ENCODE measurements at places on chromosomes 5 and 9.

- H3K27ac ChIP-seq, result no peak overlapping the region
- no peak overlapping the region for H3K4me3 ChIP-seq
- peaks cover 7% of the 10 kb centered on the region for H3K4me1 ChIP-seq
- no peak for DNase-seq
Observed at GRCh38 chr9:132235125-132235524, 73.3 kb downstream of the NTNG2 start.

GRCh38 chr5:153439130-153439529 lies 51.3 kb upstream of the GRIA1 start:
- H3K4me1 ChIP-seq, result no peaks in the 10 kb centered on the region
- H3K27ac ChIP-seq, result no peak overlapping the region
- H3K36me3 ChIP-seq, result no peaks in the 10 kb centered on the region
- H3K27me3 ChIP-seq, result no peaks in the 10 kb centered on the region

DNA sequence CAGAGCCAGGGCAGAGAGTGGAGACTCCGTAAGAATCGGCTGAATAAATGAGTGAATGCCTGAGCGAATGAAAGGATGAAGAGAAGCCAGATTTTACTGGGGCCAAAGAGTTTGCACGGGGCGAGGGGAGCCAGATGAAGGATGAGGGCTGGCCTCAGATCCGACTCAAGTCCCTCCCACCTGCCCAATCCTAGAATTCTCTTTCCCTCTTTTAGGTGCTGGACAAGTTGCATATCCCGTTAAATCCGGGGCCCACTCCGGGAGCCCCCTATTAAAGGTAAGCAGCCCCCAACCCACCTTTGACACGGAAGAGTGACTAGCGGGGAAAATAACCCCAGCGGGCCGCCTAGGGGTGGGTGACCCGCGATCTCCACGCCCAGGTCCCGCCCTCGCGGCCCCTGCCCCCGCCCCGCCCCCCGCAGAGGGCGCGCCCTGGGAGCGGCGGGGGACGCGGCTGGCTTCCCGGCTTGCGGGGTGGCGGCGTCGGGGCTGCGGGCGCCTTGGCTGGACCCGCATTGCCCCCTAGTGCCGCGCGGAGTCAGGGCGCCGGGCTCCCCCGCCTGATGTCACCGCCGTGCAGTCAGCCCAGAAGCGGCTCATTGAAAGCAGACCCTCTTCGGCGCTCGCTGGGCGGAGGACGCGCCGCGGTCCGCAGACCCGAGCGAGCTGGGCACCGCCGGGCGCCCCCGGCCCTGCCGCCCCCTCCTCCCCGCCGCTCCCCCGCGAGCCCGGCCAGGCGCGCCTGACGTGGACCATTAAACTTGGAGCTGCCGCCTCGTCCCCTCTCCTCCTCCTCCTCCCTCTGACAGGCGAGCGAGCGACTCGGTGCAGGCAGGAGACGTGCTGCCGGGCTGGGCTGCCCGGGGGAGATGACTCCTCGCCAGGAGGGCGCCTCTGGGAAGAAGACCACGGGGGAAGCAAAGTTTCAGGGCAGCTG lies at the start of gene ADRA1B:
Gene ADRA1B (plus strand): TSS at position 579 of the 937 bp plus-strand sequence. CDS start 424 bp downstream, outside the sequence.
- H3K4me3 ChIP-seq, result no peak within 1 kb of the TSS
- peaks cover 15% of the 10 kb centered on the region for H3K27me3 ChIP-seq

DNA sequence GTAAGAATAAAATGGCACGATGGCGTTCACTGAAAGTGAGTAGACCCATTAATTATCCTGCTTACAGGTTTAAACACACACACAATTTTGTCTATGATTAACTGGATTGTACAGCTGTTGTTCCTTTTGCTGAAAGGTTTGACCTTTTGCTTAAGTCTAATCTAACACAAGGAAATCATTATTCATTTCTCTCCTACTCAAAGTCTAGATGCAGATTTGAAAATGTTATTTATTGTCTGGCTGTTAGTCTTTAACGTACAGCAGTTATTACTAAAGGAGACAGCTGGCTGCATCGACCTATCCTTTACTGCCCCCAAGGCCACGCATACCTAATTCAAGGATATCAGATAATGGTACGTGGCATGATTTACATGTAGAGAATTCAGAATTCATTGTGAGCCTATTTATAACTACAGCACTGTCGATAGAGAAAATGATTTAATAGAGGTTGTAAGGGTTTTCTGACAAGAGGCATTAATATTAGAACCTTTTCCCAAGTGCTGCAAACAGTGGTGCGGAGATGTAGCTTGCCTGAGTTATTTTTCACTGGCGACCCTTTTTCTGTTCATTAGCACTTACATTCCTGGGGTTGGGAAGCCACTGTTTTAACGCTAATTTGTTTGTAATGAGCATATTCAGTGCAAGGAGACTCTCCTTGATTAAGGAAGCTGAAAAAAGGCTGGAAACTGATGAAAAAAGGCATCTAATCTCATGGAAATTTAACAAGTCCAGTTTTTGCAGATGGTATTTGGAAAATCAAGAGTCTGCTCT lies 368.4 kb upstream of the GRAMD2B start:
- H3K27me3 ChIP-seq, result no peaks in the 10 kb centered on the region
- no peaks in the 10 kb centered on the region for H3K4me1 ChIP-seq
- no peaks in the 10 kb centered on the region for H3K36me3 ChIP-seq

- no peaks in the 10 kb centered on the region for H3K36me3 ChIP-seq
- no peak overlapping the region for H3K27ac ChIP-seq
- no peaks in the 10 kb centered on the region for H3K27me3 ChIP-seq
- no peak overlapping the region for H3K4me3 ChIP-seq
- H3K4me1 ChIP-seq, result no peaks in the 10 kb centered on the region
Observed at GRCh38 chr9:28014212-28014611, 440.9 kb upstream of the C9orf72 start.

GRCh38 chr5:29208024-29208423 lies 1985.5 kb upstream of the CDH6 start:
- no peaks in the 10 kb centered on the region for H3K36me3 ChIP-seq
- no peak for DNase-seq
- H3K27me3 ChIP-seq, result no peaks in the 10 kb centered on the region
- no peak overlapping the region for H3K4me3 ChIP-seq

DNA sequence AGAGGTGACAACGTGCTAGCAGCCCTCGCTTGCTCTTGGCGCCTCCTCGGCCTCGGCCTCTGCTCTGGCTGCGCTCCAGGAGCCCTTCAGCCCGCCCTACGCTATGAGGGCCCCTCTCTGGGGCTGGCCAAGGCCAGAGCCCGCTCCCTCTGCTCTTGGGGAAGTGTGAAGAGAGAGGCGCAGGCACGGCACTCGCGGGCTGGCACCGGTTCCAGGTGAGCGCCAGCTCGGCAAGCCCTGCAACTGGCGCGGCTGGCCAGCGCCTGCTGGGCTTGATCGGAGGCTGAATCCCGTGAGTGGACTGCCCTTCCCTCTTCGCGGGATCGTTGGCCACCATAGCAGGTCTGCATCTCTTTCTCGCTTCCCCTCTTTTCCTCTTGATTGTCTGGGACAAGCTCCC lies 298.0 kb upstream of the PTPRD start:
- H3K4me3 ChIP-seq, result no peak overlapping the region
- H3K27me3 ChIP-seq, result no peaks in the 10 kb centered on the region
- H3K4me1 ChIP-seq, result no peaks in the 10 kb centered on the region
- no peaks in the 10 kb centered on the region for H3K36me3 ChIP-seq

DNA sequence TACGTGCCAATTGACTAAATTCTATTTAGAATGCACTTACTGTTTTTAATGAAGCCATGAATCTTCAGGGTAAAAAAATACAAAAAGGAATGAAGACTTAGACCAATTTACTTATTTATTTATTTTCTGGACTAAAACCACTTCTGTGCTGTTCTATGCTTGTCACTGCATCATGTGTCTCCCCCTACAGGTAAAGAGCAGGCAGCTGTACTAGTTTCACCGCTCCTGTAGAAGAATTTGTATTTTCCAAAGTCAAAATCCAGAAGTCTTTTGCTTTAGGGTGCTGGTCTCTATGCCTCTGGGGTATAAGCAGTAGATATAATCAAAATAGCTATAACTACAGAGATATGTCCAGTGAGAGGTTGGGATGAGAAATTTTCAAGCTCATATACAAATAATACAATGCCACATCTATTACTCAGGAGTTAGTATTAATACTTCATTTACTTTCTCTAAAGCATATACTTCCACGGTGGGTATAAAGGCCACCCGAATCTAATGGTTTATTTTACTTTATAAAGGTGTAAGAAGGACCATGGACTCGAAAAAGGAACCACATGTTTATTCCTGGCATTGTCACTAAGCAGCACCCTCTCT lies 591.5 kb downstream of the RAB3C start:
- no peak overlapping the region for H3K27ac ChIP-seq
- no peaks in the 10 kb centered on the region for H3K27me3 ChIP-seq
- no peaks in the 10 kb centered on the region for H3K4me1 ChIP-seq
- DNase-seq, result peak; percentile 44

DNA sequence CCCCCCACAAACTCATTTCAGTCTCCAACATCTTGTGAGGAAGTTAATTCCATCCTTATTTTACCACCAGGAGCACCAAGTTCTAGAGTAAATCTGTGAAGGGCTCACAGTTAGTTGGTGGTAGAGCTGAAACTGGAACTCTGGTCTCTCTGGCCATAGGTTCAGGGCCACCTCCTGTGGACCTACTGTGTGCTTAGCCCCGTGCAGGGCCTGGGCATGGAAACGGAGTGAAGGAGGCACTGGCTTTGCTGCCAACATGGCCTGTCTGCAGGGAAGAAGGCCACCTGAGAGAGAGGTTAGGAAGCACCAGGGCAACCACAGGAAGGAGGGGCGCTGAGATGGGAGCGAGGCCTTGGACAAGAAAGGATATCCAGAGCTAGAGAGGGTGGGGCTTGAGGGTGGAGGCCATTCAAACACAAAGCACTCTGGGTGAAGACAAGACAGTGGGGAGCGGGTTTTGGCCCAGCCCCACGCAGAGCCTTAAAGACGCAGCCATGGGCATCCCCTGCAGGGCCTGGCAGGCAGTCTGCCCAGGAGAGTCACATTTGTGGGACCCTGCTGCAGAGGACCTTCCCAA lies 16.0 kb upstream of the DAB2IP start:
- no peaks in the 10 kb centered on the region for H3K27me3 ChIP-seq
- H3K27ac ChIP-seq, result no peak overlapping the region
- no peaks in the 10 kb centered on the region for H3K36me3 ChIP-seq
- DNase-seq, result no peak
- H3K4me1 ChIP-seq, result no peaks in the 10 kb centered on the region

DNA sequence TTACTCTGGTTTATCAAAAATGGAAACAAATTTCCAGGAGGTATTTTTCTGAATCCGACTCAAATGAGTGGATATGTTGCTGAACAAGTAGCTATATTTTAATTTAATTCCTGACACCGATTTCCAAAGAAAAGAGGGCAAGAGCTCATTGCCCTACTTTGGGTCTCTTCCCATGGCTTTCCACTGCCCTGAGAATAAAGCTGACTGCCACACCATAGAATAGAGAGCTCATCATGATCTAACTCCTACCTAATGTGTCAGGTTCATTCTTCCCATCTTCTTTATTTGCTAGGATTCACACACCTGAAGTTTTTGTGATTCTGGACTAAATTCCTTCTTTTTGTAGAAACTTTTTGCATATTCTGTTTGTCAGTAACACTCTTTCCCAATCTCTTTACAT lies 792.1 kb downstream of the DTWD2 start:
- no peaks in the 10 kb centered on the region for H3K36me3 ChIP-seq
- no peaks in the 10 kb centered on the region for H3K4me1 ChIP-seq
- H3K27me3 ChIP-seq, result no peaks in the 10 kb centered on the region
- no peak overlapping the region for H3K27ac ChIP-seq

DNA sequence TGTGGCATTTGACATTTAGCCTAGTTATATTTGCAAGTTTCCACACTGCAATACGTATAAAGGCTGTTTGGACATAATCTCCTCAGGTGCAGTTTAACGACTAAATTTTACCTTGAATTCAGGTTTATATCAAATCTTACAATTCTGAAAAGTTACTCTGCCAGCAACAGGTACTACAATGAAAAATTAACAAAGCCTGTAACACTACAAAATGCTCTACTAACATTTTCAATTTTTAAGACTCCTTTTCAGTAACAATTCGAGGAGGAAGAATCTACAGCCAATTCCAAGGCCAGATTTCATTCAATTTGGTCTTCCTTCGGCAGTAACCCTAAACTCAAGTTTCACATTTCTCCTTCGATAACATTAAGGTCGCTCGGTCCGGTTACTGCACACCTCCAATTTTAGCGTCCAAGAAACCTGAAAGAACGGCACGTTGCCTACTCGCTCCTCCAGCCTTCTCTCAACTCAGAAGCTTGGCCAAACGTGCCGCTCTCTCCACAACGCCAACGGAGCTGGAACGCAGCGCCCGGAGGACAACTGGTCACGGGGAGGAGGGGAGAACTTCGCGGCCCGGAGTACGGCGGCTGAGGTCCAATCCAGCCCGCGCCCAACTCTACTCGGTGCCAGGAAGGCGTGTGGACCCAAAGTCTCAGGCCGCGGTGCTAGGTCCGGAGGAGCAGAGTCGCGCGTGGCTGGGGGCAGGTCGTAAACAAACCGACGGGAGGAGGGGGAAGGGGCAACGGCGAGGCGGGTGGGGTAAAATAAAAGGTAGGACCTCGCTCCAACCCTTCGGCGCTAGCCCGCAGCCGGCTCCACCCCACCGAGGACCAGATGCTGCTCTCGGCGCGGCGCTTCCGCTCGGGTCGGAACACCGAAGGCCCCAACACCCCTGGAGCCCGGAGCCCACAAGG lies 681 bp downstream of the FNIP1 start:
- peak overlapping the region; percentile 71 for H3K4me3 ChIP-seq
- no peaks in the 10 kb centered on the region for H3K36me3 ChIP-seq
- peaks cover 21% of the 10 kb centered on the region for H3K4me1 ChIP-seq
- DNase-seq, result peak; percentile 17
- no peaks in the 10 kb centered on the region for H3K27me3 ChIP-seq

DNA sequence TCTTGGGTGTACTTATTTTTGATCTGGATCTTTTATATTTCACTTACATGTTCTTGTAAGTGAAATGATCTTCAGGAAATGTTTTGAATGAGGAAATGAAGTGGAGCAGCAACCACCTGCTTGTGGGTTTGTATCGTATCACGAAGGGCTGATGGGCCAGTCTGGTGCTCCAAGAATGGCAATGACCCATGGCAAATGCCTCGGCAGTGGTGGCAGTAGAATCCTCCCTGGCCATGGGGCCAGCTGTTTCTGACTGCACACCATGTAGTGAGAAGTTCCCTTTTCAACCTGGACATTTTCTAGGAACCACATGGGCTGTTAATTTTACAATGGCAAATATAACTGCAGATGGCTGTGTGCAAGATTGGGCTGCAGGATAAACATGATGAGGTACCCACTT lies 29.9 kb downstream of the MAT2B start:
- no peaks in the 10 kb centered on the region for H3K36me3 ChIP-seq
- H3K27ac ChIP-seq, result no peak overlapping the region
- H3K4me1 ChIP-seq, result no peaks in the 10 kb centered on the region
- DNase-seq, result no peak
- H3K27me3 ChIP-seq, result no peaks in the 10 kb centered on the region

DNA sequence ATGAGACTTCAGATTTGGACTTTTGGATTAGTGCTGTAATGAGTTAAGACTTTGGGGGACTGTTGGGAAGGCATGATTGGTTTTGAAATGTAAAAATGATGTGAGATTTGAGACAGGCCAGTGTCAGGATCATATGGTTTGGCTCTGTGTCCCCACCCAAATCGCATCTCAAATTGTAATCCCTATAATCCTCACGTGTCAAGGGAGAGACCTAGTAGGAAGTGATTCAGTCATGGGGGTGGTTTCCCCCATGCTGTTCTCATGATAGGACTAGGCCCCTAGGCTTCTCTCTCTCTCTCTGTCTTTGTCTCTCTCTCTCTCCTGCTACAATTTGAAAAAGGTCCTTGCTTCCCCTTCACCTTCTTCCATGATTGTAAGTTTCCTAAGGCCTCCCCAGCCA lies 473.3 kb upstream of the CD180 start:
- H3K27me3 ChIP-seq, result no peaks in the 10 kb centered on the region
- H3K4me1 ChIP-seq, result no peaks in the 10 kb centered on the region
- H3K36me3 ChIP-seq, result no peaks in the 10 kb centered on the region
- no peak for DNase-seq

Data from CD8-positive, alpha-beta memory T cell (primary cell).